Endodermal cell (in vitro differentiated cells): ENCODE measurements at places on chromosomes 6 and 20.

DNA sequence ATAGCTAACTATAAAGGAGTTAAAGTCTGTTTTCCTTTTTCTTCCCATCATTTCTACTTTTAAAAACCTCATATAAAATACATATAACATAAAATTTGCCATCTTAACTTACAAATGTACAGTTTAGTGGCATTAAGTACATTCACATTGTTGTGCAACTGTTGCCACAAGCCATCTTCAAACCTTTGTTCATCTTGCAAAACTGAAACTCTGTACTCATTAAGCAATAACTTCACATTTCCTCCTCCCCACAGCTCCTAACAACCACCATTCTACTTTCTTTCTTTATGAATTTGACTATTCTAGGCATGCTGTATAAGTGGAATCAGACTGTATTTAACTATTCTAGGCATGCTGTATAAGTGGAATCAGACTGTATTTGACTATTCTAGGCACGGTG lies 4.5 kb downstream of the CCDC170 start:
- DNase-seq: no peak
- no peak overlapping the region for H3K27ac ChIP-seq
- no peaks in the 10 kb centered on the region for H3K36me3 ChIP-seq
- H3K27me3 ChIP-seq: peaks cover 11% of the 10 kb centered on the region

DNA sequence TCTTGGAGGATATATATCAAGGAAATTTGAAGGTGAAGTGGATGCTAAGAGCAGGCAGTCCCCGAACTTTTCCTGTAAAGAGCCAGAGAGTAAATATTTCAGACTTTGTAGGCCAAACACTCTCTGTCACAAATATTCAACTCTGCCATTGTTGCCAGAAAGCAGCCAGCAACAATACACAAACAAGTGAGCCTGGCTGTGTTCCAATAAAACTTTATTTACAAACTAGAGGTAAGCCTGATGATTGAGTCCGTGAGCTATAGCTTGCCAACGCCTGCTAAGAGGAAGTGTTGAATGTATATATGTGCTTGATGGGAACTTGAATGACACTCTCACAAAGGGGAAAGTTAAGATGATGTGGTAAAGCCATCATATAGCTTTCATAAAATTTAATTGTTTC lies 166.0 kb upstream of the PLN start:
- no peak overlapping the region for H3K27ac ChIP-seq
- H3K36me3 ChIP-seq: no peaks in the 10 kb centered on the region
- H3K4me1 ChIP-seq: no peaks in the 10 kb centered on the region
- no peak for DNase-seq
- H3K4me3 ChIP-seq: no peak overlapping the region

- no peaks in the 10 kb centered on the region for H3K27me3 ChIP-seq
- no peaks in the 10 kb centered on the region for H3K36me3 ChIP-seq
- no peak overlapping the region for H3K4me3 ChIP-seq
- no peak overlapping the region for H3K27ac ChIP-seq
- H3K4me1 ChIP-seq: no peaks in the 10 kb centered on the region
Measured at GRCh38 chr6:102075539-102075938, 682.0 kb downstream of the GRIK2 start.

DNA sequence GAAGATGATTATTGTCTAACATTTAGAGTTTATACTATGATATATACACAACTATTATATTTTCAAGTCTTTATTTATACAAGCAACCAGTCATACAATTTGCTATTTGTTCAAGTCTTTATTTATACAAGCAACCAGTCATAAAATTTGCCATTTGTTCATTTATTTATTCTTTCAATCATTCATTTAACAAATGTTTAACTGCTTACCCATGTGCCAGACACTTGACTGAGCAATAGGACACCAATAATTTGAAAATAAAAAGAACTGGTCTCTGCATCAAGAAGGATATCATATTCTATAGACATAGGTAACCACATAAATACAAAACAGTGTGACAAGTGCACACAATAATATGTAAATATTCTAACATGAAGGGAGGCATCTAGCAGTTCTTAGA lies 20.3 kb downstream of the GRIK2 start:
- H3K4me1 ChIP-seq: no peaks in the 10 kb centered on the region
- H3K27ac ChIP-seq: no peak overlapping the region
- no peaks in the 10 kb centered on the region for H3K27me3 ChIP-seq
- no peak overlapping the region for H3K4me3 ChIP-seq

- no peak for DNase-seq
- H3K27me3 ChIP-seq: no peaks in the 10 kb centered on the region
- no peak overlapping the region for H3K27ac ChIP-seq
- no peaks in the 10 kb centered on the region for H3K4me1 ChIP-seq
Measured at GRCh38 chr6:109060571-109060970, 34.1 kb downstream of the SESN1 start.

DNA sequence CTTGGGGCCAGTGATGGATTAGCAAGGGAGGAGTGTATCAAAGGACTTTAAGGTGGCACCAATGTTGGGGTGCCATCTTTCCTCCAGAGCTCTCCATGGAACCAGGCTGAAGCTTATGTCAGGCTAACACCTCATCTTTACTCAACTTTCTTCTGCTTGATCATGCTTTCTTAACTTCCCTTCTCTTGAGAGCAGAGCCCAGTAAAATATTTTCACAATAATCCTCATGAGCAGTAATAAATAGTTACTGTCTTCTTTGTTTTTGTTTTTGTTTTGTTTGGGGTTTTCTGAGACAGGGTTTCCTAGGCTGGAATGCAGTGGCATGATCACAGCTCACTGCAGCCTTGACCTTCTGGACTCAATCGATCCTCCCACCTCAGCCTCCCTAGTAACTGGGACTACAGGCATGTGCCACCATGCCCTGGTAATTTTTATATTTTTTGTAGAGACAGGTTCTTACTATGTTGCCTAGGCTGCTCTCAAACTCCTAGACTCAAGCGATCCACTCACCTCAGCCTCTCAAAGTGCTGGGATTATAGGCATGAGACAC lies 127.9 kb upstream of the TOP1 start:
- peak; percentile 8 for DNase-seq
- H3K36me3 ChIP-seq: no peaks in the 10 kb centered on the region
- no peak overlapping the region for H3K27ac ChIP-seq
- no peaks in the 10 kb centered on the region for H3K4me1 ChIP-seq
- H3K4me3 ChIP-seq: no peak overlapping the region
- no peaks in the 10 kb centered on the region for H3K27me3 ChIP-seq

GRCh38 chr6:3214898-3215297 lies 12.6 kb downstream of the TUBB2B start:
- H3K4me1 ChIP-seq: peaks cover 17% of the 10 kb centered on the region
- no peak overlapping the region for H3K4me3 ChIP-seq
- H3K36me3 ChIP-seq: no peaks in the 10 kb centered on the region
- DNase-seq: no peak

- no peaks in the 10 kb centered on the region for H3K4me1 ChIP-seq
- DNase-seq: no peak
- H3K4me3 ChIP-seq: no peak overlapping the region
- H3K27ac ChIP-seq: no peak overlapping the region
Measured at GRCh38 chr20:32589256-32589655, 4.1 kb upstream of the NOL4L start.

- H3K27ac ChIP-seq: no peak overlapping the region
- H3K27me3 ChIP-seq: no peaks in the 10 kb centered on the region
- peaks cover 12% of the 10 kb centered on the region for H3K4me1 ChIP-seq
- no peak for DNase-seq
- H3K36me3 ChIP-seq: no peaks in the 10 kb centered on the region
Measured at GRCh38 chr20:40778894-40779496, 90.0 kb upstream of the MAFB start.

DNA sequence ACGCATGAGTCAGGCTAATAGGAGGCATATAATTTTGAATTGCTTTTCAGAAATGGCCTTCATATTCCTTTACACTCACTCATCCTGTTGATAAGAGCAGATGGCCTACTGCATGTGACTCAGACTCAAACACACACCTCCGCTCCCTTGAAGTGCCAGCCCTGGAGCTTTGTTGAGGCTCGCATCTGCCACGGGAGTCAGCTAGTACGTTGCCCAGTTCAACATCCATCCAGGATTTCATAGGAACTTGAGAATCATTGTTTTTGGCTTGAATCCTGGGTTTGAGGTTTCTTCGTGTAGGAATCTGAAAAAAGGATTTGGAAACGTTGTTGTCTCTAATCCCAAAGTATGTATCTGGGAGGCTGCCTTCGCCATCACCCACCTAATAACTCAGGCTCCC lies 87.4 kb upstream of the JAG1 start:
- DNase-seq: no peak
- H3K27ac ChIP-seq: no peak overlapping the region

DNA sequence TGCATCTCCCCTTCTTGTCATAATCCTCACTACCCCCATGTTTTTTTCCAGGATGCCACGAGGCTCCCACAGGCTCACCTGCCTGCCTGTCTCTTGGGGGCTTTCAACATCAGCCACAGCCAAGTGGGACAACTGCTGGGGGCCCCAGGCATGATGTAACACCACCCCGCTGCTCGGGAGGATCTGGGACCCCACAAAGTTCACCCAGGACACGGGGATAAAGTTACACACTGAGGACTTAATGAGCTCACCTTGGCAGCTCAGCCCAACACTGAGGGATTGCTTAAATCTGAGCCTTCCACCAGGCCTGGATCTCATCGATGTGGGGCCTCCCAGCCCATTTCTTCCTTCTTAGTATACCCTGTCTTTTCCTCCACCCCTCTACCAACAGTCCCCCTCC lies 56.4 kb upstream of the NNAT start:
- H3K36me3 ChIP-seq: no peaks in the 10 kb centered on the region
- H3K27me3 ChIP-seq: no peaks in the 10 kb centered on the region
- DNase-seq: no peak
- no peaks in the 10 kb centered on the region for H3K4me1 ChIP-seq

DNA sequence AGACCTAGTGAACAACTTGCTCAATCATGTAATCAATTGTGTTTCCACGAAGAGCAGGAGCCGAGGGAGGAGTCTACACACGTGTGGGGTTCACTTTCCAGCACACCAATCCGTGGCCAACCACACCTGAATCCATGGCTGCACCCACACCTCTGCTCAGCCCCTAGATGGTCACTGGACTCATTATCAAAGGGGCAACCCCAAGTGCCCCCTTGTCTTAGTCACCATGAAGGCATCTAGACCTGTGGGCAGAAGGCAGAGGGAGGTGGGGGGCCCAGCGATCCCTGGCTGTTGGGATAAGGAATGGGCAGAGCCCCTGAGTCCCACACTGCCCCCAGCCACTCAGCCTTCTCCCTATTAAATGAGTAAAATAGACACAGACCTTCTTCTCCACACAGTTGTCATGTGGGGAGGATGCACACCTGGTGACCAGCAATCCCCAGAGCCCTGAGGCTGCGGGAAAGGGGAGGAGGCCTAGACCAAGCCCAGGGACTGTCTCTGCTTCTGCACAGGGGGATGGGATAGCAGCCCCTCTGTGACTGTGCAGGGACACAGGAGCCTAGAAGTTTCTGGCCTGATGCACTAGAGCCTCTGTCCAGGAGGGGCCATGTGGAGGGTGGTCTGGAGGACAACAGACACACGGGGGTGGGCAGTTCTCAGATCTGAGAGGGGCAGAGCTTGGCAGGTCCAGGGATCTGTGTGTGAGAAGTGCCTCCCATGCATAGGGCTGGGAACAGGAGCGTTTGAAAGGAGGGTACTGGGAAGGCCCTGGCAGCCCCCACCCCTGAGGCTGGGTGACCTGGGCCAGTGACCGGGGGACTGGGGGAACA lies 1.9 kb upstream of the RAET1L start:
- no peak overlapping the region for H3K27ac ChIP-seq
- H3K36me3 ChIP-seq: no peaks in the 10 kb centered on the region
- DNase-seq: peak; percentile 26
- H3K27me3 ChIP-seq: peaks cover 31% of the 10 kb centered on the region
- H3K4me3 ChIP-seq: no peak overlapping the region
- H3K4me1 ChIP-seq: no peaks in the 10 kb centered on the region

DNA sequence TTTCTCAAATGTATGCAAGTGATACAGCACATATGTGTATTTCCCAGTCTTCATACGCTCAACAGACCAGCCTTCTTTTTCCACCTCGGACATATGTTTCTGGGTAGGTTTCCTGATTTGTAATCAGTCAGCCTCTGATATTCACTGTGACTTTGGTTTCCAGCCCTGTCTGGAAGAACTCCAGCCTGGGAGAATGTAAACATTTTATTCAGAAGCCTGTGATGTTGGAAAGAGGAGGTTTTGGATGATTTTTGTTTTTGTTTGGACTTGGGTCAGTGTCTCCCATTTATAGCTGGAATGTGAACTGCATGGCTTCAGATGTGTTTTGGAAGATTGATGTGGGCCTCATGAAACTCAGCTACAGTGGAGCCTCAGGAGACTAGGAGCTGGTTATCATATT lies 172.2 kb upstream of the CENPW start:
- no peak overlapping the region for H3K27ac ChIP-seq
- H3K36me3 ChIP-seq: no peaks in the 10 kb centered on the region
- H3K27me3 ChIP-seq: no peaks in the 10 kb centered on the region
- no peaks in the 10 kb centered on the region for H3K4me1 ChIP-seq
- no peak for DNase-seq

DNA sequence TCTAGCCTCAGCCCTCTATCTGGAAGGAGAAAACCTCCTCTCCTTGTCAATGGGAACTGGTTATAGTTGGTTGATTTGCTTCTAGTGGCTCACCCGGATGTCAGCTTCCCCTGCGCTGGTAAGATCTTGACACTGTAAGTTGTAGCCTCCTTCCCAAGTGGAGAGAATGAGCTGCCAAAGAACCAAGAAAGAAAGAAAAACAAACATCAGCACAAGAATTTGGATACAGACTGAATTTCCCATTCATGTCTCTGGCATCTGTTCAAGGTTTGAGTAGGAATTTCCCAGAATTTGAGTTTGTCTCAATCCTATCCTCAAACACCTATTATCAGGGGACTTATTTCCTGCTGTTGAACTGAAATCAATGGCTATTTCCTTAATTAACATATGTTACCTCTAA lies 44.1 kb downstream of the ELOVL2 start:
- H3K4me3 ChIP-seq: no peak overlapping the region
- no peak overlapping the region for H3K27ac ChIP-seq
- H3K4me1 ChIP-seq: peaks cover 2% of the 10 kb centered on the region
- peaks cover 88% of the 10 kb centered on the region for H3K36me3 ChIP-seq
- H3K27me3 ChIP-seq: no peaks in the 10 kb centered on the region

DNA sequence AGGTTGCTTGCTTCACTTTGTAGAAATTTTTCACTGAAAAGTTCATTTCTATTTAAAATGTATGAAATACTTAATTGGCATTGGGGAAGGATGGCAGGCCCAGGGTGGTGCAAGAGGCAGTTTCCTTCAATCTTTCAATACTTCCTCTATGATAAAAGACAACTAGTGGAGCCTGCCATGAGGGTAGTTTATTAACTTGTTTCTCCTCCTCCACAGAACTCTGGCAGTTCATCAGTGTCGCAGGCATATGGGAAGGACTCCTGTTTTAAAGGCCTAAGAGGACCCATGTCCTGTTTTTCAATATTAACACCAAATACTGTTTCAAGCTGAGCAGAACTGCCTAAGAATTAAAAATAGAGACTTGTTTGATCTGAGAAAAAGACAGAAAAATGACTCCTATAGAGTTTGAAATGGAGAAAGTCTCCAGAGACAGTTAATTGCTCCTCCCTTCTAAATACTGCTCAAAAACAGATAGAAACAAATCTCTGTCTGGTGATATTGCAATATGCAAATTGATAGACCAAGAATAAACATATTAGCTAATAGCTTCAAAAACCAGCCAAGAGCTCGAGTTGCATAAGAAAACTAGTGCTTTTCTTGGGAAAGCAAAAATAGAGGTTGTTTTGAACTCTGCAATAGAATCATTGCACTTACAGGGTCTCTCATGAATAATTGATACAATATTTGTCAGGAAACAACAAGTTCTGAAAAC lies 665.7 kb upstream of the SLC35B3 start:
- H3K27ac ChIP-seq: no peak overlapping the region
- H3K4me3 ChIP-seq: no peak overlapping the region
- no peaks in the 10 kb centered on the region for H3K36me3 ChIP-seq
- no peaks in the 10 kb centered on the region for H3K4me1 ChIP-seq
- no peak for DNase-seq

GRCh38 chr6:155123520-155123919 lies 128.4 kb downstream of the TIAM2 start:
- H3K4me3 ChIP-seq: no peak overlapping the region
- H3K27me3 ChIP-seq: no peaks in the 10 kb centered on the region
- no peaks in the 10 kb centered on the region for H3K36me3 ChIP-seq
- no peak for DNase-seq
